ENCODE measurements at places on chromosomes 11 and 22. TPM values are rescaled to one million over a fixed set of nuclear protein-coding genes. Genes with fewer than 3 reads are reported as not detected.

- no peak for DNase-seq
These were observed 125.8 kb upstream of the POU2AF2 start for GRCh38 chr11:111119751-111120150.

DNA sequence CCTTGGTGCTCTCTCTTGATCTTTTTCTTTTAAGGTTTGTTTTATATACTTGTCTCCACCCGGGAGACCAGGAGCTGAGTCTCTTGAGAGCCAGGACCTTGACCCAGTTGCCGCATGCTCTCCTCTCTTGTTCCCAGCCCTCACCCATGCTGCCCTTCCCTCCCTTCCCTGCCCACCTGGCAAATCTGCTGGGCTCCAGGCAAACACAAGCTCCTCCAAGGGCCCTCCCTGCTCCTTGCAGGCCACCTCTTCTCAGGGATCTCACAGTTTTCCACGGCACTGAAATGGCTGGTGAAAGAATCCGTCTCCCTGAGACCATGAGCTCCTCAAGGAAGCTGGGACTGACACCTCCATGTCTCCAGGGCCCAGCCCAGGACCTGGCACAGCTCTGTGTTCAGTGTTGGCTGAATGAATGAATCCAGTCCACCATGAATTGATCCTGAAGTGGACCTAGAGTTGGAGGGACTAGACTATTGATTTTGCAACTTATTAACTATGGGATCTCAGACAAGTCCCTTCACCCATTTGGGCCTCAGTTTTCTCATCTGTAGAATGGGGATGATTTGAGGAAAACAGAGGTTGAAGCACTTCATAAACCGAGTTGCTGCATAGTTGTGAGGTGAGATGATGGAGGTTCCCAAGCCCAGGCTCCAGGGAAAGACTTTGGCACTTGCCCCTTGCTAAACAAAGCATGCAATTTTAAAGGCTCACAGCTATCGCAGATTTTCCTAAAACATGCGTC is 25.1 kb upstream of the FBLN1 start:
- DNase-seq, result no peak

DNA sequence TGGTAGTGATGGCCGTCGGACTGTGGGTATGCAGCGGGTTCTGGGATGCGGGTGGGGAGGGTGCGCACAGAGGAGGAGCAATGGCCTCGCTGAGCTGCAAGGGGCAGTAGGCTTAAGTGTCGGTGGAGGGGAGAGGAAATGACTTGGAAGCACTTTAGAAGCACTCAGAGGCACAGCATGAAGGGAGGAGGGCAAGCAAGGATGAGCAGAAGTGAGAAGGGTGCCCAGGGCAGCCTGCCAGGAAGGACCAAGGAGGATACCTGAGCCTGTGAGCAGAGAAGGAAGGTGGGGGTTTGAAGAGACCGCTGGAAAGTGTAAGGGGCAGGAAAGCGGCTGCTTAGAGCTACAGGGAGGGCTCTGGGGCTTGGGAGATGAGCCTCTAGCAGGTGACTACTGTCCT is 330 bp downstream of the SLC5A1 start:
- no peak for DNase-seq

Gene SLC6A5
- not detected for total RNA-seq

DNA sequence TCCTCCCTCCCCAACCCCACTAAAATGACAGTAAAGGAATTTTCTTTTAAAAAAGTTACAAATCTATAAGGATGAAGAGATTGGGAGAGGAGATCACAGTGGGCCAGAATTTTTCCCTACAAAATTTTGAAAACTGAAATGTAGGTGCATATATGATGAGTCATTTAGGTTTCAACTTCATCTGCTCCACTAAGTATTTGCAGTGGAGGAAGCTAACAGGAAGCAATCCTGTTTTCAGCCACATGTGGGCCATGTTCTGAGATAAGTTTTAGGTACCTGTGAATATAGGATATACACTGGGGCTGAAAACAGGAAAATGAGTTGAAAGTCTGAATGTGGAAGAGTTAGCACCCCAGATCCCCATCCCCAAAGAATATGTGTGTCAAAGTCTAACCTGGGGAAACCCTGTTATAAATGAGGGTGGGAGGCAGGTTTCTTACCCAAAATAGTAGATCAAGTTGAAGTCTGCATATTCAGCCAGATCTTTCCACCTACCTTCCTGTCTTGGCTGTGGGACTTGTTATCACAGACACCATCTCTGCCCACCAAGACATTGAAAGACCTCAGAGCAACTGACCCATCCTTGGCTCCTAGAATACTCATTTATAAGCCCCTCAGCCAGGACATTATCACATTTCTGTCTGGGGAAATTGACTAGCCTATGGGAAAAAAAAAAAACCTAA is 87.3 kb downstream of the PACS1 start:
- no peak for DNase-seq

Gene TUT1
- 4.5 TPM for total RNA-seq

DNA sequence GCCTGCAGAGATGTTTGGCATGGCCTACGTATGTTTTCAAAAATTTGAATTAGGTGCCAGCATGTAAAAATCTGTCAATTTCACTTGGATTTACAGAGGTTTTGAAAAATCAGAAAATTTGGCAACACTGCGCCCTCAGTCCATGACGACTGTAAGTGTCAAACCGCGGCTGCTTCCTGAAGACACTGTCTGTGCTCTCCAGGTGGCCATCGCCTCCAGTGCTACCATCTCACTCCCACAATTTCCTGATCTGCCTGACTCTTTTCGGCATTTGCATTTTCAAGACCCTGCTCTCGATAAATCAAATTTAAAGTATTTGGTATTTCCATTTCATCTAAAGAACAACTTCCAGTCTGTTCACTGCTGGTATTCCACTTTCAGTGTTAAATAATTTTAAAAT is 34.6 kb downstream of the VSIG10L2 start:
- DNase-seq, result no peak

Gene OR10G4
- not detected for total RNA-seq

DNA sequence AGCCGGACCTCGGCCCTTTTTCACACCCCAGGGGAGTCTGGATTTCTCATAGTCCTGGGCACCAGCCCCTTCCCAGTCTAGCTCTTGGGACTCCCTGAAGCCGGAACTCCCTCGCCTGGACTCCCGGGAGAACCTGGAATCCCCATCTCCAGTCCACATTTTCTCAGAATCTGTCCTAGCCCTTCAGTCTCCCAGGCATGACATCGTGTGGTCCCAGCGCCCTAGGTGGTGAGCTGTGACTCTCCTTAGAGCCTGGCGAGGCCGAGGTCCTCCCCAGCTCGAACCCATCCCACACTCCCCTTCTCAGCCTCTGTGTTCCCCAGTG is 673 bp upstream of the DUSP18 start:
- no peak for DNase-seq

Gene NRGN
- total RNA-seq, result 2.9 TPM

DNA sequence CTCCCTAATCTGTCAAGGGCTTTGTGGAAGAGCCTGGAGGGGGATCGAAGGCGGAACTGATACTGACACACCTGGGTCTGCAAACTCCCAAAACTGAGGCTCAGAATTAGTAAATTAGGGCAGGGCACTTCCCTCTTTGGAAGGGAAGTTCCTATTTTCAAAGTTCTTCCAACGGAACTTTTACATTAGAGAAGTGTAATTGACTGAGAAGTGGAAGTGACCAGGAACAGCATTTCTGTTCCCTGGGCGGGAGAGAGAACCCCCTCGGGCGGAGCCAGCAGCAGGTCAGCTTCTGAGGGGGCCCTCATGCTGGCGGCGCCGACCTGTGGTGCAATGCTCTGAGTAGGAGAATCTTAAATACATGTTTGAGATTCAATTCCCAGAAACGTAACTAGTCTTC is 1.1 kb upstream of the CBL start:
- no peak for DNase-seq

Gene TBX1
- total RNA-seq, result not detected

DNA sequence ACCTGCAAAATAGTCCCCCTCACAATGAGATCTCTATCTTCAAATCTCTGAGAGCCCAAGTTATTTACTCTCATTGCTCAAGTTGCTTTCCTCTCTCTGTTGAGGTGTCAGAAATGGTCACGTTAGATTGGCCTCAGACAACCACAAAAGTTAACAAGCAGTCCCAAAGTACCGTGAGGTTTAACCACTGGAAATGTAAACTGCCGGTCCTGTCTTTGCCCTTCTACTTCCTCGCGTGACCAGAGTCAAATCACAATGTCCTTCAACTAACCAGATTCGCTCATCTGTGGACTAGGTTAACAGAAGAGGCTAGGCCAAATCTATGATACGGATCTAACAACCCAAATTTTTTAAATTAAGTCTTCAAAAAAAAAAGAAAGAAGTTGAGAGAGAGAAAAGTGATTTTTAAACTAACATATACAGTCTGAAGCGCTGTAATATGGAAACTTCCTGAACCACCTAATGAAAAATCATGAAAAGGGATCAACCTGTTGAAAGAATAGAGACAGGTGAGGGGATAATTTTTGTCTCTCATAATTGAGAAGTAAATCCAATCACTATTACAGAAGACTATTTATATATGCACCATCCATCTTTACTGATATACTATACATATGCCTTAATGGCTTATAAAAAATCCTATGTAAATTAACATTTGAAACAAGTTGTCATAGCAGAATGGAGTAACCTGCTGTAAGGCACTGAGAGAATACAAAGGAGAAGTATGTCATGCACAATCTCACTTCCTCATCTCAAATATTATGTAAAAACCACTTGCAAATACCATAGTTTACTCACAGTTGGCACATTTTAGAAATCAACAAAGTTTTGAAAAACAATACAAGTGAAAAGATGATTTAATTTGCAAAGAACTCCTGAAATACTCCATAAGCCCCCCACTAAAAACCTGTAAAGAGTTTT is 3.3 kb upstream of the JAML start:
- no peak for DNase-seq

Gene TMPRSS13
- total RNA-seq, result 0.41 TPM

Gene WBP2NL
- total RNA-seq, result 4.5 TPM

DNA sequence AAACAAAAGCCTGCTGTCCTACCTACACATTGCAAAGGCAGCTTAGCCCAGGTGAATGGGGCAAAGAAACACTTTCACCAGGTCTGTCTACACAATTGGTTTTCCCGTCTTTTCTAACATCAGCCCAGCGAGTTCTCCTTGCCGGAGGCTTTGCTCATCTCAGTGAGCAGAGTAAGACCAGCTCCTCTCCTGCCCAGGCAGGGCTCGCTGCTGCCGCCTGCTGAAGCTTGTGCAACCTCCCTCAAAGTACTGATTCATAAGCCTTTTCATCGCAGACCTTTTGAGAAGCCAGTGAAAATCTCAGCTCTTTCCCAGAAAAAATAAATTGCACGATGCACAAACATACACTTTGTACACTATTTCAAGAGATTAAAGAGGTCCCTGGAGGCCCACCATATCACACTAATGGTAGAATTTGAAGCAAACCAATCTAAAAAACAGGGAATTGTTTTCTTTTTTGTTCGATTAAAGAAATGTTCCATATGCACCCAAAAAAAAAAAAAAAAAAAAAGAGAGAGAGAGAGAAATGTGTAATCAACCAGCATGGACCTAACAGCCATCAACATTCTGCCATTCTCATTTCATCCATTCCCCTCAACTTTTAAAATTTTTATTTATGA is 328.1 kb upstream of the MPPED2 start:
- DNase-seq, result peak; percentile 37

DNA sequence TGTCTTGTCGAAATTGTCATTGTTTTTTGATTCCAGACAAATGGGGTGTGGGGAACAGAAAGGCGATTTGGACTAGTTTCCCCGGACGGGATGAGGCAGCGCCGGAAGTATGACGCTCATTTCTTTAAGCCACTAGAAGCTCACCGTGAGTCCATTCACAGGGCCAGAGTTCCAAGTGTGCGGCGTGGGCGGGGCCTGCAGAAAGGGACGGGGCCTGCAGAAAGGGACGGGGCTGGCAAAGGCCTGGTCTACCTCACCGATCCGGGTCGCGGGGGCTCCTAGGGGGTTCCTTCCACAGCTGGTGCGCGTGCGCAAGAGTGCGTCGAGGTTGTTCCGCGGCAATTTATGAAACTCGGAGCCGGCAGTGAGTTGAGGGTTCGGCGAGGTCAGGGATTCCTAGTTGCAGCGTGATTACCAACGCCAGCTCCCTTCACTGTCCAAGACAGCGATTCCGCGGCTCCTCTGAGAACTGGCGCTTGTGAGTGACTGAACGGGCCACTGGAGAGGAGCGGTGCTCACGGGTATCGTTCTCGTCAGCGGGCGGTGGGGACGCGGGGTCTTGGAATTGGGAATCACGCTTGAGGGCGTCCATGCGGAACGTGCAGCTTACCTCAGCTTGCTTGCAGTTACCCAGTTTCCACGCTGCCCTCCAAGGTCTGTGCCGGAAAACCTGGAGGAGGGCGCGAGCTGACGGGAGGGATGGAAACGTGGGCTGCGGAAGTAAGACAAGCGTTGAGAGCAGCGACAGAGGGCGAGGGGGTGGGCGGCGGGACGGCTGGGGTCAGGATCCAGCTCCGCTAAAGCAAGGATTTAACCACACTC is at the start of gene ZNF215:
ZNF215 (plus strand) TSS at position 219 of the 822 bp plus-strand sequence. CDS start 5,847 bp downstream, outside the sequence.
- DNase-seq, result peak; percentile 25

GRCh38 chr22:49701380-49702067 is 126.1 kb downstream of the BRD1 start:
- DNase-seq, result no peak

DNA sequence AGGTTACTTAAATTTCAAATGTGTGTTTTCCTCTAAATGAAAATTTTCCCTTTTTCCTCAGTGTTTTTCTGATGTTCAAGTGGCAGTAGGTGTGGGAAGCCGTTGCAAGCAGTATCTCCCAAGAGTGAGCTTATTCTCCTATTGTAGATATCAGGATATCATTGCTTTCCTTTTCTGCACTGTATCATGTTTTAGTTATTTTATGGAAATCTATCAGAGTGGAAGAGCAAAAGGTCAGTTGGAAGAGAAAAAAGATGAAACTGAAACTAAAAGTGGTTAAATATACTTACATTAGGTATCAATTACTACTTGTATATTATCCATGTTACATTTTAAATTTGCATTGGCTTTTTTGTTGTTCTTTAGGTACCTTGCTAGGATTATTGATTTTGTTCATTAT is 57.0 kb downstream of the PDE3B start:
- no peak for DNase-seq

Gene FOLR1
- total RNA-seq, result not detected

Gene NPAS4
- under 0.01 TPM for total RNA-seq

- no peak for DNase-seq
These were observed 89.7 kb downstream of the FAM76B start for GRCh38 chr11:95699631-95700470.
